Amniotic epithelial cell (primary cell): ENCODE measurements at places on chromosomes 5 and 9.

DNA sequence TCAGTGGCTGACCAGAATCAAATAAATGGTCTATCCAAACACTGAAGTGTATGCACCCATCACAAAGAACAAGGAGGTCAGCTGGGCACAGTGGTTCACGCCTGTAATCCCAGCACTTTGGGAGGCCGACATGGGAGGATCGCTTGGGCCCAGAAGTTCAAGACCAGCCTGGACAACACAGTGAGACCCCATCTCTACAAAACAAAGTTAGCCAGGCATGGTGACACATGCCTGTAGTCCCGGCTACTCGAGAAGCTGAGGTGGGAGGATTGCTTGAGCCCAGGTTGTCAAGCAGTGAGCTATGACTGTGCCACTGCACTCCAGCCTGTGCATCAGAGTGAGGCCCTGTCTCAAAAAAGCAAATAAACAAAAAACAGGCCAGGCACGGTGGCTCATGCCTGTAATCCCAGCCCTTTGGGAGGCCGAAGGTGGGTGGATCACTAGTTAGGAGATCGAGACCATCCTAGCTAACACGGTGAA is 40.5 kb downstream of the SEMA4D start:
- no peak for DNase-seq

- DNase-seq = no peak
Measured at GRCh38 chr5:89981021-89981420, 428.5 kb downstream of the CETN3 start.

- DNase-seq = peak; percentile 76
Measured at GRCh38 chr5:163509291-163509951, 4.0 kb downstream of the MAT2B start.

GRCh38 chr5:1731091-1731639 is 68.5 kb downstream of the MRPL36 start:
- DNase-seq = no peak

GRCh38 chr9:5443850-5444249 is 6.1 kb upstream of the PLGRKT start:
- no peak for DNase-seq

DNA sequence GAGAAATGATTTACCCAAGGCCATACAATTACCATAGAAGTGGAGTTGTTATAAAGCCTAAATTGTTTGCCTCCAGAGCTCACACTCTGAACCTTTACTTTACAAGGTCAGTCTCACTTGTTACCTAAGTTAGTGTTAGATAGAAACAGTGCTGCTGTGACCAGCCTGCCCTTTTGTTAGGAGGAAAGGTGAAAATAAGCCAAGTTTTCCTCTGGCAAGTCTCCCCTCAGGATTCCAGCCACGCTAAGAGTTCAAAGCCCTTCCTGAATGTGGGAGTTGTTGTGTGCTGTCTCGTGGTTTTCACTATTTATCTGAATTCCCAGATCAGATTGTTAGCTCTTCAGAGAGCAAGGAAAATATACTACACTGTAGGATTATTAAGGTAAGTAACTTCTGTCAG is 260.0 kb downstream of the SGCD start:
- no peak for DNase-seq

DNA sequence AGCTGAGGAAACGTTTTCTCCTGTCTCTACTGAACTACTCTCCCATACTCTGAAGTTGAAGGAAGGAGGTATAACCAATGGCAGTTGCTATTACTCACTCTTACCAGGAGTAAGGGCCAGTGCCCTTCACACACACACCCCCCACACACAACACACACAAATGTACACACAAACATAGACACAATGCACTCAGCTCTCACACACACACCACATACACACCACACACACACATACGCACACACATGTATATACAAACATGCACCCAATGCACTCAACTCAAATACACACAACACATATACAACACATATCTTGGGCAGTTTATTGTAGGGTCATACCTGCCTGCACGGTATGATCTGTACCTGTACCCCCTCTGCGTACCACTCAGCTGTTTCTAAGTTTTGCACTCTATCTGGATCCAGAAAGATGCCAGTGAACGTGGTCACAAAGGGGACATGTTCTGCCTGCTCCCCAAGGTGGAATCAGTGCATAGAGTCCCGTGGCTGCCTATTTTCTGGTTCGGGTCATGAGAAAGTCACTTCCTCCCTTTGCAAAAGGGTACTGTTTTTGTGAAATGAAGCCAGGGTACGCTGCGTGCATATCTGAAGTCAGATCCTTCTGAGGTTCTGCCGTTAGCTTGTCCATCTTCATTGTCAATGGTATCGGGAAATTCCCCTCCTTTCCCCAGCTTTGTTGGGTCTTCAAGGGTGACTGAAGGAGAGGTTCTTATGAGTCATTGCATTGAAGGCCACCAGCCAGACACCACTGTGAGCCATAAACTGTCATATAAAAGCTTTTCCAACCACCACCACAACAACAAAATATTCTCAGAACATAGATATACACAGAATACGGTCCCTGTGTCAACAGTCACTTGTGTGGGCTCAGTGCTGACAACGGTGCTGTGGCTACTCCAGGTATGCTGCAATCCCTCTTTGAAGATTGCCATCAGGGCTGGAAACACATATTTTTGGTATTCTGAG is 131.9 kb downstream of the UGCG start:
- DNase-seq = no peak

GRCh38 chr9:138099803-138100598 is 222.4 kb downstream of the CACNA1B start:
- no peak for DNase-seq

GRCh38 chr9:72443855-72444254 is 77.6 kb upstream of the TMC1 start:
- no peak for DNase-seq

DNA sequence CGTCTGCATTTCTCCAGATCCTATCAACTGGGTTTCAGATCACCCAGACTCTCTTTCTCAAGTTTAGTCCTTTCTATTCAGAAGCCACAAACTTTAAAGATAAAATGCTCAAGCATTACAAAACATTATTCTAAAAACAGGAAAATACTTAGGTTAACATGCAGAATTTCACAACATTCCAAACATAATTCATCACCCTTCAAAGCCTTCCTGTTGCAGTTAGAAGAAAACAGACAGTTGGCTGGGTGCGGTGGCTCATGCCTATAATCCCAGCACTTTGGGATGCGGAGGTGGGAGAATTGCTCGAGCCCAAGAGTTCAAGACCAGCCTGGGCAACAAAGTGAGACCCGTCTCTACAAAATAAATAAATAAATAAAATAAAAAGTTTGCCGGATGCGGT is 7.7 kb upstream of the OCLN start:
- DNase-seq = peak; percentile 97

DNA sequence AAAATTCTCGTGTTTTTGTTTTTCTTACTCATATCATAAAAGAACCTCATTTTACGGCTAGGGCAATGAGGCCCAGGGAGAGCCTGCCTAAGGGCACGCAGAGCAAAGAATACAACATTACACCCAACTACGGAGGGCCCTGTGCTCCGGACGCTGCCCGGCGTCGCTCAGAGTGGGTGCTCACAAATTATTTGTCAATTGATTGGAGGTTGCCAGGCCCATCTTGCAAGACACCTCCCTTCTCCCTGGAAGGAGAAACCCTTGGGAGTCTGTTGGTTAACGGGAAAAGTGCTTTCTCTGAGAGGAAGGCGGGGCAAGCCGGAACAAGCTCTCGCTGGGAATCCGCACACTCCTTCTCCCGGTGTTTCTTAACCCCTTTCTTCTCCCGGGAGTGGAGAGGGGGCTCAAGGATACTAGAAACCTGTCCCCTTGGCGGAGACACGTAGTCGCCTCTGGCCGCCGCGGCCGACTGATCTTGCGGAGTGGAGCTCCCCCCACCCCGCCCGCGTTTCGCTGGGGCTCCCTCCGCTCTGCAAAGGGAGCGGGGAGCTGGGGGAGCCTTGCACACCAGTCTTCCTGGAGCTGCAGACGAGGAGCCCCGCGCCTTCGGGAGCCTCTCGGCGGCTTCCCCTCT is 599.3 kb upstream of the SGCD start:
- DNase-seq = no peak

DNA sequence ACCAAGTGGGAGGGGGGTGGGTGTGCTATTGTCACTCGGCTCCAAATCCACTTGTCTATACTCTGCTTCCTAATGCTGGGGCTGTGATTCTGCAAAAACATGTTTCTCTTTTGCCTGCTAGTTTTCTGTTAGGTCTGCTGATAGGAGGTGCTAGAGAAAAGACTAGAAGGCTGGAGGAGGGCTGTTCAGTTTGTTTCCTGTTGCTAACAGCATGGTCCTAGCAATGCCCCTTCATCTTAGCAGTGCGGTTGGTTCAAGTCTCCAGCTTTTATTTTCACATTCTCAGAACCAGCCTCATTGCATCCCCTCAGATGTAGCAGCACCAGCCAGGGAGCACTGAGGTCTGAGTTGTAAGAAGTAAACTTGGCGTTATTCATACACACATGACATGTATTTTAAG is 310.2 kb downstream of the YTHDC2 start:
- DNase-seq = no peak

DNA sequence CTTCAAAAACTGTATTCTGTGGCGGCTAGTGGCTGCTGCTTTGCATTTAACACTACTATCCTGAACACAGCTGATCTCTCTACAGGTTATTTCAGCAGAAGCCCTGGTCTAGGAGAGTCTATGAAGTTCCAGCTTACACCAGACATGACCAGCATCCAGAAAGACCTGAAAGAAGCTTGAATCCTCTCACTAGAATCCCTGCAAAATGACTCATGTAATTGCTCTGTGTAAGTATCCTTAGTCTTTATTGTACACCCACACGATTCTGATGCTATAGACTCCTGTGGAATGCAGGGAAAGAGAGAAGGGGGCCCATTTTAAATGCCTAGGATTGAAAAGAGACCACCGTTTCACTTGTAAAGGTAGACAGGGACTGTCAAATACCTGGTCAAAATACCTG is 859 bp upstream of the GRIA1 start:
- DNase-seq = peak; percentile 21

- no peak for DNase-seq
Measured at GRCh38 chr9:75101004-75101588, 12.8 kb downstream of the OSTF1 start.

- no peak for DNase-seq
Measured at GRCh38 chr5:37966291-37966690, 126.5 kb upstream of the GDNF start.

DNA sequence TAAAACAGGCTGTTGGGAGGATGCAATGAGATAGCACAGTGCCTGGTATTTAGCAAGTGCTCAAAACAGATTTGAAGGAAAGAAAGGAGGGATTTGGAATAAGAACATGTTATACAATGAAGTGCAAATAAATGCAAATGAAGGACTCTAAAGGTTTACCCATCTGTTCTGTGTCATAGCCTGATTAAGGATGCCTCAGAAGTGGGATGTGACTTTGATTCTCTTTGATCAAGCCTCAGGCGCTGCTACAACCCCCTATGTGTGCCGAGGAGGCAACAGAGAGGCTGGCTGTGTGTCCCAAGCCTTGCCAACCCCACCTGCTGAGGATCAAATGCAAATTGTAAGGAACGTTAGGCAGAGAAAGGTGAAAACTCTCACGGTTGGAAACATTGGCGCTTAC is 27.2 kb downstream of the GGTA1 start:
- no peak for DNase-seq

DNA sequence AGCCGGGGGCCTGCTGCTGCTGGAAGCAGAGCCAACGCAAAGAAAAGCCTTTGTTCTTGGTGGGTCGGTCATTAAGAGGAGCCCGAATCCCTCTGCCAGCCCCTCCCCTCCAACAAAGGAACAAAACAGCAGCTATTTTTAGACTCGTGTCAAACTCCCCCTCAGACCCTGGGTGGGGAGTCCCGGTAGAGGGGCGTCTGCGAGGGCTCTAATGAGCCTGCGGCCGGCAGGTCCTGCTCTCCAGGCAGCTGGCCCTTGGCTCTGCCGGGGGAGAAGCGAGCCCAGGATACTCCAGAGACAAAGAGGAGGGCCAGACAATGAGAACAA is 114.0 kb downstream of the LHX2 start:
- no peak for DNase-seq

GRCh38 chr5:107512029-107512428 is 158.7 kb downstream of the EFNA5 start:
- no peak for DNase-seq

- no peak for DNase-seq
Measured at GRCh38 chr5:134437340-134437846, 25.7 kb upstream of the CDKN2AIPNL start.

DNA sequence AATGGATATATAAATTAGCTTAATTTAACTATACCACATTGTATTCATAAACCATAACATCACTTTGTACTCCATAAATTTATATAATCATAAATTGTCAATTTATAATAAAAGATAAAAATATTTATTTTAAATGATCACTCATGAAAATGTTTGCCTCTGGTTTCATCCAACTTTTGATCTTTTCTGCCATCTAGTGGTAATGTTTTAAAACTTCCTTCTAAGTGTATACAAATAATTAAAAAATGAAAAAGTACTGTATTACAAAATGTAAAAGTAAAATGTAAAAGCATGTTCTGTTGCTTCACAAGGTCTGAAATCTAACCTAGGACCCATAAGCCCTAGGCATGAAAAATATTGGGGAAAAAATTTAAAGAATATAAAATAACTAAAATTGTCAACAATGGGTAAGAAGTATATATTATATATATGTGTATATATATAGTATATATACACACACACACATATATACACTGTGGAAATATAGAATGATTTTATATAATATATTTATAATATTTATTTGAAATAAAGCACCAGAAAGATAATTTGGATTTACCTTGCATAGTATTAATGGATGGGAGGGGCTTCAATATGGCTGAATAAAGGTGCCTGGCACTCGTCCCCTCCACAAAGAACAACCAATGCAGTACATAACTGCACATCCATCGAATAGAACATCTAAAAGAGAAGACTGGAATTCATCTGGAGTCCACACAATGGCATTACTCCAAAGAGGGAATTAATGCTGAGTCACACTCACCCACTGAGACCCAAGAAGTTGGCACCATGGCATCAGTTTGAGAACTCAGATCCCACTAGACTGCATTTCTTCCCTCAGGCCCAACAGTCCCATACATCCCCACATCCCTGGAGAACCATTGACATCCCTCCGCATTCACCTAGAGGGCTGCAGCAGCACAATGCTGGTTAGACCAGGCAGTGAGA is 32.5 kb downstream of the ANXA1 start:
- peak; percentile 51 for DNase-seq

GRCh38 chr9:31639451-31639850 is 745.0 kb upstream of the ACO1 start:
- no peak for DNase-seq

- DNase-seq = no peak
Measured at GRCh38 chr9:72313507-72313906, 51.5 kb downstream of the ZFAND5 start.

GRCh38 chr9:115849679-115850412 is 303.7 kb upstream of the PAPPA start:
- DNase-seq = peak; percentile 3

- DNase-seq = no peak
Measured at GRCh38 chr5:104049752-104050151, 487.2 kb upstream of the NUDT12 start.

DNA sequence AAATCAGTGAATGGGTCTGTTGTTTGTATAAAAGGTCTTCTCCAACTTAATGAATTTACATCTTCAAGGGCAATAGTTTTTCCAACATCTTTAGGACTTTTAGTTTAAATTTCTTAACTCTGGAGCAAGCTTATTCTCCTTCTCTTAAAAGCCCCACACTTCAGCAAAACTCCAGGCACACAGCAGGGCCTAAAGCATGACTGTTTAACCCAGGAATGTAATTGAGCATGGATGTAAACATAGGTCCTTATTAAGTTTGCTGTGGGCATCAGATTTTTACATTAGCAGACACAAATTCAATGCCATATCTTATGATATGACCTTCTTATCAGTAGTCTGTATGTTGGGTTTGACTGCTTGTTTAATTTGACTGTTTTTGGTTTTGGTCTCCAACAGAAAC is 78.9 kb downstream of the ABCA1 start:
- no peak for DNase-seq
